NCI-H2029 treated with DMSO at 0.1 percent for 48 hours (cell line): ENCODE measurements at places on chromosomes 1 and 21.

DNA sequence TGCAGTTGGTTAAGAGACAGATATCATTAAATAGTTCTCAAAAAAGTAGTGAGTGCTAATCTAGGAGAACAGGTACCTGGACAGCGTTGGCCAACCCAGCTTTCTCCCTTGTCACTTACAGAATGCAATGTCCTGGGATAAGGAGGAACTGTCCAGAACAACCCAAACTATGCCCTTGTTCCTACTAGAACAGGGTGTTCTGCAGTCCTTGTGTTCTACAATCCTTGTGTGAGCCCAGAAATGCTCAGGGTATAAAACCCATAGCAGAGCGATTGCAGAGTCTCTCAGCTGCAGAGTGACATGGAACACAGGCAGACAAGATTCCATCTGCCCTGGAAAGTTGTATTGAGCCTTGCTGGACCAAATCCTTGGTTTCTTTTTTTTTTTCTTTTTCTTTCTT lies 83.5 kb upstream of the VANGL1 start:
- DNase-seq = no peak

GRCh38 chr1:28256197-28256827 lies 3.0 kb upstream of the SESN2 start:
- no peak for DNase-seq

GRCh38 chr1:4611563-4612341 lies 42.7 kb upstream of the AJAP1 start:
- DNase-seq = no peak

GRCh38 chr1:242086093-242086492 lies 87.2 kb upstream of the MAP1LC3C start:
- DNase-seq = no peak

DNA sequence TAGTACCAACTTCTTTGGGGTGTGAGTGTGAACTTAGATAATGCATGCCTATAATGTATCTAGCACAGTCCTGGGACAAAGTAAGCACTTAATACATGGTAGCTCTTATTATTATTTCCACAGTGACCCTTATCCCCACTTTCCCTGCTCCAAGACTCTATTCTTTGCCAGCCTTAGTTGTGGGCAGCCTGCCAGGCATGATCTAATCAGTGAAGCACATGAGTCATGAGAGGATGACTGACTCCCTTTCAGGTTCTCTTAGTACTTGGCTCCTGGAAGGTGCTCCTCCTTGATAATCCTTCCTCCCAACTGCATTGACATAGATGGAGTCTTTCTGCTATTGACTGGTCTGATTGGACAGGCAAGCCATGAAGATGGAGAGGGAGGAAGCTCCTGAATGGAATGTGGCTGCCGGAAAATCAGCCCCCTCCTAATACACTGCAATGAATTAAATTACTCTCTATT lies 17.4 kb upstream of the GNG12 start:
- DNase-seq = peak; percentile 90

DNA sequence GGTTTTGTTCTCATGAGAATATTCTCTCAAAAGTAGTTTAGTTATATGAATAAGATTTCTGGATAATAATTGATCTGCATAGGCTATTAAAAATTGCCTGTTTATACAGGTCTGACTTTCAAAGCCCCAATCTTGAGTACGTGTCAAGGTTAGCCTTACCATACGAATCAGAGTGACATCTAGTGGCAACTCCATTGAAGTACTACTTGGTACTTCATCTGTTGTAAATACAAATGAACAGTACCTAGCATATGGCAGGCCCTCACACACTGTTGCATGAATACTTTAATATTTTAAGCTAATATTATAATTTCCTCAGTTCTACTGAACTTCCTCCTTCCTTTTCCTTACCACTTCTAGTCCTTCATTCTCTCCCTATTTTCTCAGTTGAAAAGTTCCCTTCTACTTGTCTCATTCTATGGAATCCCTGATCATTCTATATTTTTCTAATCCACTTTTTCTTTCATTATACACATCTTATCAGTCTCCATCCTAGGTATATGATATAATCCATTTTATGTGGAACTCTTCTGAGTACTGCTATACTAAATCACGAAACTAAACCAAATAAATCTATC lies 101.2 kb downstream of the AKT3 start:
- DNase-seq = peak; percentile 56

DNA sequence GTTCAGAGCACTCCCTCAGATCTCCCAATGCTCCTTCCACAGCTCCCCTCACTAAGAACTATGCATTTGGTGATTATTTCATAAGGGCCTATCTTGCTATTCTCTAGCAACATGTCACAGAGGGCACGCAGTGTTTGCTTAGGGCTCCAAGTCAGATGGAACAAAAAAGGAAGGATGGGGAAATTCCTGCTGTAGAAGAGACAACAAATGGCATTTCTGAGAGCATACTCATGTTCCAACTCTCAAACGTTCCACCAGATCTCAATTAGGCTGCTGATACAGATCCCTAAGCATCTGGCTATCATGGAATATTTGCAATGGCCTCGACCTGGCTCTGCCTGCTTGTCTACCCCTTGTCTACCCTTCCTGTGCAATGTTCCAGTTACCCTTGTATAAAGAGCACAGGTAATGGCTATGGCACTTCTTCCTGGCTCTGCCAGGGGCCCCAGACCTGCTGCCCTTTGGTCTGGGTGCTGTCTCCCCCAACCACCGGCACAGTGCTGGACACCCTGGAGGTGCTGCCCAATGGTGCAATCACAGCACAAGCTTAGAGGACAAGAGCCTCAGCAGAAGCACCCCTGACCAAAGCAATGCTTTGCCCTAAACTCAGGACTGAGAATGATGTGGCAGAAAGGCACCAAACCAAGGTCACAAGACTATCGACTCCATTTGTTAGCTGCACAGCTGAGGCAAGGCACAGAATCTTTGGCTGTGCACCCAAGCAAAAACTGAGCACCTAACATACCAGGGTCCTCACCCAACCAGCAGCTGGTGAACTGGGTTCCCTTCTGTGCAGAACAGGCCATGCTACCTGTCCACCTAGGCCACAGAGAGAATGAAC lies 3.6 kb downstream of the PARP1 start:
- no peak for DNase-seq

- no peak for DNase-seq
Measured at GRCh38 chr1:43296207-43296606, 4.6 kb upstream of the TIE1 start.
